MCF 10A (cell line): ENCODE measurements at places on chromosomes 2 and 18.

DNA sequence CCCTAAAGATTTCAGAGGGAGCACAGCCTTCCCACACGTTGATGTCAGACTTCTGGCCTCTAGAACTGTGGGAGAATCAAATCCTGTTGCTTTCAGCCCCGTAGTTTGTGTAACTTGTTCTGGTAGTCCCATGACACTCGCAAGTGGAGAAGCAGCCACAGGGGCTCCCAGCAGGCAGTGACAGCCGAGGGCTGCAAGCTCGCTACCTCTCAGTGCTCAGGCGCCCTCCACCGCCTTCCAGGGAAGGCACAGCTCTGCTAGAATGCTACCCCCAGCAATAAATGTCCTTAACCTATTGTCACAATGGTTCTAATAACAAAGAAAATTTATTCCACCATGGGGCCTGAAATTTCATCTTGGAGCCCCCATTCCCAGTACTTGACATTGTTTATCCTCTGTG lies 143.1 kb upstream of the ZNF236 start:
- no peak for DNase-seq

GRCh38 chr2:219124381-219125110 lies 36.1 kb downstream of the NHEJ1 start:
- no peak for DNase-seq

- DNase-seq, result no peak
Measured at GRCh38 chr2:176261136-176261535, 8.1 kb upstream of the MTX2 start.

GRCh38 chr2:176873403-176873802 lies 339.2 kb upstream of the HNRNPA3 start:
- no peak for DNase-seq

DNA sequence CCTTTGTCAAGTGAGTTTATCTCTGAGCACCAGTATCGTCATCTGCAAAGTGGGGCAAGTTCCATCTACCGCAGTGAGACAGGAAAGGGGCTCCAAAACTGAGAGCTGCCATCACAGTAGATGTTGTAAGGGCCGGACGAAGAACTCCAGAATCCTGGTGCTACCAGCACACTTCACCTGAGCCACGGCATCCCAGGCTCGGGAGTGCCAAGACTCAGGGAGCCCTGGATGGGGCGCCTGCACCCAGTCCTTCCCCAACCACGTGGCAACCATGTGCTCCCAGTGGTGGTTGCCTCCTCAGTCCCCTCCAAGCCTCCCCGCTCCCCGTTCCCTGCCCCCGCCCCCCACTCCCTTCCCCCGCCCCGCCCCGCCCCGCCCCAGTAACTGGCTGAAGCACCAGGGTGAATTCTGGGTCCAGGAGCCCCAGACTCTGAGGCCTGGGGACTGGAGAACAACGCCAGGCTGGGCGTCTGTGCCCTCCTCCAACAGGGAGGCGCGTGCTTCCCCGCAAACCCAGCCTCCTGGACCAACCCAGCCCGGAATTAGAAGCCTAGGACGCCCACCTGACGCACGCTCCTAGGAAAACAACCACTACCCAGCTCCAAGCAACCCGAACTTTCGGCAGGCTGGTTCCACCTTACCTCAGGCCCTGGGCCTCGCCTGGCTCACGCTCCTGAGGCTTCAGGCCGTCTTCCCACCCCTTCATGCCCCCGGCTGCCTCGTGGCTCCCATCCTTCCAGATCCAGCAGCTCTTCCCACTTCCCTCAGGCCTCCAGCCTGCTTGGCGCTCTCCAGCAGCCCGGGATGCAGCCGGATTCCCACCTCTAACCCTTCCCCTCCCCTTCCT lies 67.6 kb downstream of the LAMA3 start:
- DNase-seq, result no peak
